Fibroblast of the aortic adventitia (primary cell): ENCODE measurements at places on chromosomes 11 and 22. TPM values are rescaled to one million over a fixed set of nuclear protein-coding genes. Genes with fewer than 3 reads are reported as not detected.

The TIGD3 gene
- 0.27 TPM in 1 of 2 replicates, not detected in the other for total RNA-seq

The POTEH gene
- total RNA-seq: not detected in 2 replicates

The RAG2 gene
- not detected in 2 replicates for total RNA-seq

The KCNQ1 gene
- not detected in 2 replicates for total RNA-seq

The SHISA8 gene
- total RNA-seq: not detected in 2 replicates

The SAA4 gene
- 0.27 TPM in 1 of 2 replicates, not detected in the other for total RNA-seq

The TUG1 gene
- 67.3 and 88.2 TPM in 2 replicates for total RNA-seq

The NPTXR gene
- 1.3 and 2.0 TPM in 2 replicates for total RNA-seq

The MYBPC3 gene
- total RNA-seq: not detected in 2 replicates

The TEAD1 gene
- 117 and 131 TPM in 2 replicates for total RNA-seq

The IGLL5 gene
- total RNA-seq: not detected in 2 replicates

The MS4A12 gene
- not detected in 2 replicates for total RNA-seq

The HEPN1 gene
- total RNA-seq: not detected in 2 replicates

The CARNS1 gene
- total RNA-seq: 0.09 and 0.16 TPM in 2 replicates

The TSSK2 gene
- total RNA-seq: not detected in 2 replicates

The CPT1A gene
- total RNA-seq: 16.6 and 45.6 TPM in 2 replicates

The FERMT3 gene
- 7.0 and 7.2 TPM in 2 replicates for total RNA-seq

The TP53AIP1 gene
- total RNA-seq: not detected in 2 replicates

The MUC2 gene
- not detected in 2 replicates for total RNA-seq

The CCDC89 gene
- 4.2 and 7.9 TPM in 2 replicates for total RNA-seq

The HOATZ gene
- total RNA-seq: not detected in 2 replicates

The MAJIN gene
- total RNA-seq: not detected in 2 replicates

The C11orf86 gene
- not detected in 2 replicates for total RNA-seq

The PKDREJ gene
- 0.09 TPM in 1 of 2 replicates, not detected in the other for total RNA-seq

The OR2AG2 gene
- total RNA-seq: 0.09 and 0.33 TPM in 2 replicates

The OR51E1 gene
- total RNA-seq: not detected in 2 replicates

The CCS gene
- total RNA-seq: 28.3 and 54.4 TPM in 2 replicates

The TRIM49D1 gene
- total RNA-seq: not detected in 2 replicates

The HIC2 gene
- total RNA-seq: 2.0 and 3.3 TPM in 2 replicates

The PAX6 gene
- total RNA-seq: 0.63 TPM in 1 of 2 replicates, not detected in the other

The MRPL17 gene
- 26.6 and 49.1 TPM in 2 replicates for total RNA-seq

The DNAJB7 gene
- not detected in 2 replicates for total RNA-seq

The SOX6 gene
- 0.36 and 1.8 TPM in 2 replicates for total RNA-seq

The APOL1 gene
- total RNA-seq: 10.3 and 29.4 TPM in 2 replicates

The GLYATL1B gene
- total RNA-seq: not detected in 2 replicates

The GLYATL2 gene
- total RNA-seq: 3.3 TPM in 1 of 2 replicates, not detected in the other

The TEX12 gene
- 0.36 TPM in 1 of 2 replicates, not detected in the other for total RNA-seq

The PNPLA5 gene
- not detected in 2 replicates for total RNA-seq
